ENCODE measurements at places on chromosomes 11 and 22.

- DNase-seq = peak; percentile 81
These were observed 20.3 kb downstream of the TMPRSS5 start for GRCh38 chr11:113685654-113686359.

GRCh38 chr11:79400717-79401330, 40.0 kb downstream of the TENM4 start:
- DNase-seq = peak; percentile 19

GRCh38 chr11:8988329-8989234, 15.2 kb downstream of the NRIP3 start:
- DNase-seq = no peak

GRCh38 chr11:31664954-31665353, 146.2 kb downstream of the PAX6 start:
- DNase-seq = no peak

DNA sequence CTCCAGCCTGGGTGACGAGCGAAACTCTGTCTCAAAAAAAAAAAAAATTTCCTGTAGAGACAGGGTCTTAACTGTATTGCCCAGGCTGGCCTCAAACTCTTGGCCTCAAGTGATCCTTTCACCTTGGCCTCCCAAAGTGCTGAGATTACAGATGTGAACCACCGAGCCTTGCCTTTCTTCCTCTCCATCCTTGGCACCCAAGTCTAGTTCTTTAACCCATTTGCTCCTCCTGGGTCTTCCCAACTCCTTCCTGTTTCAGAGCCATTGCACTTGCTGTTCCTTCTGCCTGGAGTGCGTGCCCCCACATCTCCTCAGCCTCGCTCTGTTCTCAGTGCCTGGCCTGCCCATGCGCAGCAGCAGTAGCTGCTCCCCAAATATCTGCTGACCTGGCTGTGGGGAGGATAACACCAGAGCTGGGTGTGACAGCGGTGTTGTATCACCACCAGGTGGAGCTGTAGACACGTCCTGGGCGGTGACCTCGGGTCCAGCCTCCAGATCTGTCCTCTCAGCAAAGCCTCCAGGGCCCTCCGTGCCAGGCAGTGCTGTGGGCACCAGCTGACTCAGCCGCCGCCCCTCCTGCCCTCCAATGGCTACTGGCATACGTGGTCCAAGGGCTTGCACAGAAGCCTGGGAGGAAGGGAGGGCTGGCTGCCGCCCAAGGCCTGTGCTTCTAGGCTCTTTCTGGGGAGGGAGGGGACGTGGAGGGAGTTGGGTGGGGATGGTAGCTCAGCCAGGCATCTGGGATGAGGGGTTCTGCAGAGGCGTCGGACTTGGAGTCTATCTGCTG, 22.0 kb downstream of the TEF start:
- DNase-seq = peak; percentile 95

DNA sequence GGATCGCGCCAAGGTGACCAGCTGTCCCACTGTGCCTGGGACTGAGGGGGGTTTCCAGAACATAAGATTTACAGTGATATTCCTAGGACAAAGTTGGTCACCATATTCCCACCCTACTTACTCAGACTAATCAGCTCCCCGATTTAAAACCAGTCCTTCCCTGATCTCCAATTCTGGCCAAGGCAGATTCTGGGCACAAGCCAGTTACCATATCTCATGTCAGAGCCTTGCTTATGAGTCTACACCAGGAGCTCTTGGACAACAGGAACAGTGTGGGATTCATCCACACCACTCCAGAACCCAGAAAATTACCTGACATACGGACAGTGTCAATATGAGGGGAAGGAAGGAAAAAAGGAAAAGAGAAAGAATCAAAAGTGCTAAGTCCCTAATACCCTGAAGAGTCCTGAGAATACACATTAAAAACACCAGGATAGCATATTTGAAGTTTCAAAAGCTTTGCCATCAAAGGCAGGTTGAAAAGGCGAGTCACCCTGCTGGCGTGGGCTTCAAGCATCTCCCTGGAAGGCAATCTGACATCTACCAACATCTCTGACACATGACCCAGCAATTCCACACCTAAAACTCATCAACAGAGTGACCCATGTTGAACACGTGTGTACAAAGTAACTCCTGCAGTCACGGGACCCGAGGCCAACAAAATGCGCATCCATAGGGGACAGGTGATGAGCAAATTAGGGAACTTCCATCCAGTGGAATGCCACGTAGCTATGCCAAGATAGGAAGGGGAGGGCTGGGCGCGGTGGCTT, 8.0 kb upstream of the IL2RB start:
- DNase-seq = no peak

GRCh38 chr11:46604796-46605195, 11.0 kb upstream of the AMBRA1 start:
- DNase-seq = no peak

GRCh38 chr22:31096657-31097279, 10.6 kb downstream of the SELENOM start:
- DNase-seq = no peak

- DNase-seq = no peak
These were observed 564 bp upstream of the ANO1 start for GRCh38 chr11:70077411-70078094.

- no peak for DNase-seq
These were observed 6.8 kb downstream of the CRYBB1 start for GRCh38 chr22:26610996-26611395.

DNA sequence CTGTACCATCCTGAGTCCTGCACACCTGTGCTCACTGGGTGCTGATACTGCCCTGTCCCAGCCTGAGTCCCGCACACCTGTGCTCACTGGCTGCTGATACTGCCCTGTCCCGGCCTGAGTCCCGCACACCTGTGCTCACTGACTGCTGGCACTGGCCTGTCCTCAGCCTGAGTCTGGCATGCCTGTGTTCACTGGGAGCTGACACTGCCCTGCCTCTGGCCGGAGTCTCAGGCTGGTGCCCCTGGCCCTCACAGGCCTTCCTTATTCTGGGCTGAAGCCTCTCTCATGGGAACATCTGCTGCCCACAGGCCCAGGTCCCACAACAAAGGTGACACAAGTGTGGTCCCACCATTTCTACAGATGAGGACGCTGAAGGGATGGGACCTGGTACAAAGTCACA, 115.1 kb downstream of the MPPED1 start:
- DNase-seq = no peak

GRCh38 chr11:44208976-44209603, 100.8 kb downstream of the ALX4 start:
- DNase-seq = peak; percentile 45

DNA sequence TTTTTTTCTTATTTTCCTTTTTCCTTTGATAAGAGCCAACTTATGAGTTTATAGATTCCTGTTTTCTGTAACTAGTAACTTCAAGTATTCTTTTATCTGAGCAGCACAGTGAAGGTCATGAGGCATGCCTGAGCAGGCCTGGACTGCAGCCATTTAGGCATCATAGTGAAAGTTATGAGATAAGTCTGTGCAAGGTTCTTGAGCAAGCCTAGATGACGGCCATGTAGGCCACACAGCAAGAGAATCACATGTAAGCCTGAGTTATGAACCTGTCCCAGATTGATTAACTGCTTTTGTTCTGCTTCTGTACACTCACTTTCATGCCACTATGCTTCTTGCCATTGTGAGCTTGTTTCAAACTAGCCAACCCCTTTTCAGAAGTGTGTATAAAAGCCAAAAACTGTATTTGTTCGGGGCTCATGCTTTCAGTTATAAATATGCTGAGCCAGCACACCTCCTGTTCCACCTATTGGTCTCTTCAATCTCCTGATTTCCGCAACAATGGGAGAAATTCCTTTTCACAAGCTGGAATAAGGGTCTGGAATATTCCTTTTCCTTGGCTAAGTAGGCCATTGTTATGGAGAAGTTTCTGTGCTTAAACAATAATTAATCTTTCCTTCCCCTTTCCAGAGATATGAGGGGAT, 745.7 kb downstream of the FAM181B start:
- DNase-seq = no peak

DNA sequence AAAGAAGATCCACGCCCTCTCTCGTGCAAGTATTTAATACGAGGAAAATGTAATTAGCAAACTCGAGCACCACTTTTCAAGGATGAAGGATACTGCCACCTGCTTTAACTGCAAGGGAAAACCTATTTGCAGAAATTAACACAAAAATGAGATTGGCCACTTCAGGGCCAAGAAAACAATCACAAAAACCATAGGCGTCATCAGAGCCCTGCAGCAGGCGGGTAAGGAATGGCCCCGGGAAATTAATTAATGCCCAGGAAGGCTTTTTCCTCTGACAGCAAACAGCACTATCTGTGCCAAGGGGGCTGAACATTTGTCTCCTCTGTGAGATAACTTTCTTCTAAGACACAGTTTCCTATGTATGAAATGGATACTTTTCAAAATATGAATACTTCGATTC, 255.7 kb downstream of the CTTN start:
- DNase-seq = no peak

DNA sequence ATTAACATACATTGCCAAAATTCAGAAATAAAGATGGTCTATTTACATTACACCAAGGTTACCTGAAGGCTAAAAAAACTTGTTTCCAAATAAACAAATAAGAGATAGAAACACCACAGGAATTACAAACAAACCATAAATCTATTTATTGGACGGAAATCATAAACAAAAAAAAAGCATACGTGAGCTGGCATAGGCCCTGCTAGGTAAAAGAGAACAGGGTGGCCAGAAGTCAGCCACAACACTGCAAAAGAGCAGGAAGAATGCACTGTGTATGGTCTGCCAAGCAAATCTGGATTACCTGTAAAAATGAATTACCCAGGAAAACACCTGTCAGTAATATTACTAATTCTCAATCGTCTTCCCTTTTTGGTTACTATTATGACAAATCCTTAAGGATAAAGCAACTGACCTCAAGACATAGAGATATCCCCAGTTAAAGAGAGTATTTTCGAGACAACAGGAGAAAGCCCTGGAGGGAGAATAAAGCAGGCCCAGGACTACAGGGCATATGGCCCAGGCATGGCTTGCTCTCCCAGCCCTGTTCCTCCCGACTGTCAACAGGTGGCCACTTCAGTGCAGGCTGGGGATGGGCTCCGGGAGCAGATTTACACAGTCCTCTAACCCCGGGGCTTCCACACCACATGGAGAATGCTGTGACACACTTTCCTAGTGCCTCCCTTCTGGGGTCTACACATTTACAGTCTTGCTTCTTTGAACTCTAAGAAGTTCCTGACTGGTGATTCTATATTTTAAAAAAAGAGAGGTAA, 18.0 kb downstream of the PPP2R1B start:
- DNase-seq = no peak

- no peak for DNase-seq
These were observed 18.4 kb downstream of the PSMD13 start for GRCh38 chr11:255176-255575.

DNA sequence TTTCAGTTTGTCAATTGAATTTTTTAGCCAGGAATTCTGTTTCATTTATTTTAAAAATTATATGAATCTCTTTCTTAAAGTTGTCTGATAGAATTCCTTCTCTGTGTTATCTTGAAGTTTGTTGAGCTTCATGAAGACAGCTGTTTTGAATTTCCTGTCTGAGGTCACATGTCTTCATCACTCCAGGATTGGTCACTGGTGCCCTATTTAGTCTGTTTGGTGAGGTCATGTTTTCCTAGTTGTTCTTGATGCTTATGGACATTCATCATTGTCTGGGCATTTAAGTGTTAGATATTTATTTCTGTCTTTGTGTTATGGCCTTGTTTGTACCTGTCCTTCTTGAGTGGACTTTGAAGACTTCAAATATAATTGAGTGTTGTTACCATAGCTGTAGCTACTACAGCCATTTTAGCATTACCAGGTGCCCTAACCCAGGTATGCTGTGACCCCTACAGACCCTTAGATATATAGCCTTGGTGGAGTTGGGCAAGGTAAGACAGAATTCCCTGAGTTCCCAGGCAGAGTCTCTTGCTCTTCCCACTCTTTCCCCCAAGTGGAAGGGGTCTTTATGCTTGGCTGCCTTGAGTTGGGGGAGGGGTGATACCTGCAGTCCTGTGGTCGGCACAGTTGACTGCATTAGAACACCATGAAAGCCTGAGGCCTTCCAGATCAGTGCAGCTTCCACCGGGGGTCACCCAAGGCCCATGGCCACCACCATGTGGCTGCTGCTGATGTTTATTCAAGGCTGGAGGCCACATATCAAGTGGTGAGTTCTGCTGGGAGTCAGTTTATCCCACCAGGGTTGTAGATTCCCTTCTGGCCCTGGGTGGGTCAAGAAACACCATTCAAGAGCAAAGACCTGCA, 229.6 kb downstream of the DYNC2H1 start:
- DNase-seq = no peak

DNA sequence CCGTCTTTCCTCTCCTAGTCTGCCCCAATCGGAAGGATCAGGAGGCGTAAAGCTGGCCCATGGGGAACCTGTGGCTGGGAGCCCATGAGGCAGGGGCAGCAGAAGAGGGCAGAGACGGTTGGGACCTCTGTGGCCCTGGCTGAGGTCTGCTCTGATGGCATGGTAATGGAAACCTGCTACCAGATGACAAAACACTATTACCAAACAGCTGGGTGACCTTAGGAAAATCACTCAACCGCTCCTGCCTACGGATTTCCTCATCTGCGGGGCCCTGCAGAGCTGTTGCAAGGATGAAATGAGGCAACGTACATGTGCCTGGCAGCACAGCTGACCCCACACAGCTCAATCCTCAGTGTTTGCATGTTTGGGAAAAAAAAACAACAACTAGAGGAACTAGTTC, 4.6 kb downstream of the AP5B1 start:
- no peak for DNase-seq

- no peak for DNase-seq
These were observed 408.9 kb upstream of the CCDC90B start for GRCh38 chr11:83695046-83695445.

DNA sequence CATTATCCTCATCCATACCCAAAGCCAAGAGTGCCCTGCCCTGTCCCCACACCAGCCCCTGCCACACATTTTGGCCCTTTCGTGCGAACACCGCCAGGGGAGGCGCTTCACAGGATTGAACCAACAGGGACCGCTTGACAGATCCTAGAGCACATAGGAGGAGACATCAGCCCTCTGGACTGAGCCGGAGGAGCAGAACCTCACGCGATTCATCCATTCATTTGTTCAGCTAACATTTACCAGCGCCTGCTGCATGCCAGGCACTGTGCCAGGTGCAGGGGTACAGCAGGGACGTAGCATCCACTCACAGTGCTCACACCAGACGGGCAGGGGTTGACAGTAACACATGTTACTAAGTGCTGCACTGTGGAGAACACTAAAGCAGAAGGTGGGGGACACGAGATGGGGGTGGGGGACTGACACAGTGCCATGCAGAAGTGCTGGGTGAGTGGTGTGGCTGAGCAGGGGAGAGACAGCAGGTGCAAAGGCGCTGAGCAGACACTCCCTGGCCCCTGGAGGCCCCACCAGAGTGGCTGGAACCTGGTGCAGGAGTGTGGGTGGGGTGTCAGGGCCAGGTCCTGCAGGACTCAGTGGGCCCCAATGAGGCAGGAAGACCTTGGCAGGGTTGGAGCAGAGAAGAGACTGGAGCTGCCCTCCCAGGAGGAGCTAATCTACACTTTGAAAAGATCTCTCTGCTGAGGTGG, 3.4 kb downstream of the GNAZ start:
- DNase-seq = no peak

- no peak for DNase-seq
These were observed 154.3 kb upstream of the B3GAT1 start for GRCh38 chr11:134566311-134566710.

- DNase-seq = no peak
These were observed 780.2 kb downstream of the LRRC4C start for GRCh38 chr11:40679276-40679675.

GRCh38 chr11:11973361-11973800, 35.0 kb downstream of the DKK3 start:
- DNase-seq = no peak

- no peak for DNase-seq
These were observed 85.2 kb upstream of the VPREB1 start for GRCh38 chr22:22159384-22159783.

GRCh38 chr11:27551127-27551526, 44.6 kb upstream of the LIN7C start:
- no peak for DNase-seq
